NCI-H1417 treated with DMSO at 0.1 percent for 48 hours (cell line): ENCODE measurements at places on chromosomes 6 and 20.

GRCh38 chr6:11648889-11649288 lies 111.3 kb downstream of the TMEM170B start:
- no peak for DNase-seq

- no peak for DNase-seq
These were observed 258.1 kb upstream of the EPHA7 start for GRCh38 chr6:93677264-93677965.

- no peak for DNase-seq
These were observed 193.2 kb upstream of the VGLL2 start for GRCh38 chr6:117072134-117072533.

DNA sequence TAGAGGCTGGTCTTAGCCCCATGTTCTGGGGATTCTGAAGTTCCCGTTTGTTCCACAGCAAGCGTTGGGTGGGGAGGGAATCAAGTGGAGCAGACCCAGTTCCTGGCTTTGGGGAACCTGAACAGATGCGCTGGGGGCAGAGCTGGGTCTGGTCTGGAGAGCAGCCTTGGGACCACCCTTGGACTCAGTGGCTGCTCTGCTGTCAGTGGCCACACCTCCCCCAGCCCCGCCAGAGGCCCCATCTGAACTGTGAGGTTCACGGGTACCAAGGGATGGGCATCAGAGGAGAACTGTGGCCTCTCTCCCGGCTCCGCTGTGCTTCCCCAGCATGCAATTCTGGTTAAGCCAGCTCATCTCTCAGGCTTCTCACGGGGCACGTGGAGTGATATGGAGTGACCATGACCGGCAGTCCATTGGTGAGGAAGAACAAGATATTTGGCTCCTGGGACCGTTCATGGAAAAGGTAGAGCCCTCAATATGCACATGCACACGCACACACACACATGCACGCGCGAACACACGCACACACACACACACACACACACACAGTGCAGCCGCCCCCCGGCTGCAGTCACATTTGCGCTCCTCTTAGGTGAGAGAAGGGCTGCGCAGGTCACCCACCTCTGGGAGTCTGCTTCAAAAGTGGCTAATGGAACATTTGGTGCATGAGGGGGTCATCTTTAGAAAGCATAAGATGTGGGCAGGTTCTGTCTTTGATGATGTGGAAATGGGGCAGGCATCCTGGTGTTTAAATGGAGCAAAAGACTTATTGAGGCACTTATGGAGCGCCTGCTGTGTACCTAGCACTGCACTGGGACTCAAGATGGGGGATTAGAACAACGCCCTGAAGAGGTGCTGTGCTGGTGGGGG lies 6.0 kb downstream of the DLGAP4 start:
- no peak for DNase-seq

GRCh38 chr6:16657768-16658167 lies 103.5 kb downstream of the ATXN1 start:
- DNase-seq = no peak

DNA sequence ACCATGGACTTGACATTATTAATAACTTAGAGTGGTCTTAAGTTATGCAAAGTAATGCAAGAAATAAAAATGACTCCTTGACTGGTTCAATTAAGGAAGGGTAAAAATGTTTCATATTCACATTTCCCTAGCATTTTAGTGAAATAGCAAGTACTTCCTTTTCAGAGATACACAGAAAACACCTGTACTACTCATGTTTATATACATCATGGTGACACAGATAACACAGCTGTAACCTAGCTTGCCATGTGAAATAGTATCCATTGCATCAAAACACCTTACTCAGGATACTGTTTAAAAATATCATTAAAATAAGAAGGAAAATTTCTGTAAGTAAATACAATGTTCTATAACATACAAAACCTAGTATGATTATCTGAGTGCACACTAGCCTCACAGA lies 102.4 kb downstream of the AHI1 start:
- DNase-seq = no peak

DNA sequence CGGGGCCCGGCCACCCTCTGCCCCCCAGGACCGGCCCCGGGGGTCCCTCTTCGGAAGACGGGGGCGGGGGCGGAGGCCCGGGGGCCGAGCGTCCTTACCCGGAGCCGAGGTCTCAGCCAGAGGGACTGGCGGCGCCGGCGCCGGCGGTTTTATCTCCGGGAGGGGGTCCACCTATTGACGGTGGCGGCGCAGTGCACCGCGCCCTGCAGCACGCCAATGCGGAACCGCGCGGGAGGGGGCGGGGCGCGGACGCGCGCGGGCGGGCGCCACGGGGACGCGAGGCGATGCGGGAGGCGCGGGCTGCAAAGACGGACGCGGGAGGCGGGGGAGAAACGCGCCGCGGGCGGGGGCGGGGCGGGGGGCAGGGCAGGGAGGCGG lies at the start of gene EEF1A2:
TSS of gene EEF1A2 (minus strand) at position 124 of the 378 bp plus-strand sequence. CDS start 1,320 bp downstream, outside the sequence.
- DNase-seq = no peak

DNA sequence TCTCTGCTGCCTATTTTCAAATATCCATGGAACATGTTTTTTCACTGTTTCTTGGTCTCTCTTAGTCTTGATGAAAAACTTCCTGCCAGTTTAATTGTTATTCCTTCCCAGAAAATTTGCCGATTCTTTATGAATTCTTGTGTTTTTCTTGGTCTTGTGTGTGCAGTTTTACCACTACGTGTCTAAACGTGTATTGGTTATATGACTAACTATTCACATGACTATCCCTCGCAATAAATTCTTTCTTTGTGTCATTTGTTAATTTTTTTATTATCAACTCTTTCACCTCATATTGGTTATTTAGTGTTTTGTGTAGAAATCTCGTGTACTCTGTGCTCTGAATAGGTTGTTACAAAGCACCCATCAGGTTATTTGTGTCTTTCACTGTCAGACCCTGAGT lies 315.4 kb downstream of the HAO1 start:
- no peak for DNase-seq

DNA sequence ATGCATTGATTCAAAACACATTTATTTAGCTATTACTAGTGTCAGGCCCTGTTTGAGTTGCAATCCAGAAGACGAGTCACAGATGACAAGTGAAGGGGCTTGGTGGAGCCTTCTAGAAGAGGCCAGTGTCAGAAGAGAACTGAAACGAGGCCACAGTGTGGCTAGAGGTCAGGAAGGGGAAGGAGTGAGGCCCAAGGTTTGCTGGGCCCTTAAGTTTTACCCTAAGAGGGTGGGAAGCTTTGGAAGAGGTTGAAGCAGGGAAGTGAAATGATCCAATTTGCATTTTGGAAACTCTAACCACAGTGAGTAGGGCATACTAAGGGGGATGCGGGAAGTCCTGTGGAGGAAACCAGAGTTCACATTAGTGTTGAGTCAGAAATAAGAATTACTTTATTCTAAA lies 25.0 kb downstream of the TTK start:
- no peak for DNase-seq

DNA sequence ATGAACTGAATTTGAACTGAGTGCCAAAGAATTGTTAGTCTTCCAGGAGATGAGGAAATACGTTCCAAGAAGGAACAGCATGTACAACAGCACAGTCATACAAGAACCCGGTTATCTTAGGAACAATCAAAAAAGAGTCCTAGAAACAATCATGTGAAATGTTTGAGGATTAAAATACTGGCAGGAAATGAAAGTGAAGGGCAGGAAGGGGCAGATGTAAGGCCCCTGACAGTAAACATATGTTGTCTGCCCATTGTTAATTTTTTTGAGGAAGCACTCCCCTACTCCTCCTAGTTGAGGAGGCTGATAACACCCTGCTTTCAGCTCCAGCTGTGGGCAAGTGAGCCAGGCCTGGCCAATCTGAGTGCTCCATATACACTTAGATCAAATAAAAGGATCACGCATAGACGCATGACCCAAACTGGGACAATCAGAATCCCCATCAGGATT lies 220.9 kb downstream of the HACE1 start:
- no peak for DNase-seq

- DNase-seq = no peak
These were observed 88.8 kb downstream of the MAP3K4 start for GRCh38 chr6:161080263-161080970.

DNA sequence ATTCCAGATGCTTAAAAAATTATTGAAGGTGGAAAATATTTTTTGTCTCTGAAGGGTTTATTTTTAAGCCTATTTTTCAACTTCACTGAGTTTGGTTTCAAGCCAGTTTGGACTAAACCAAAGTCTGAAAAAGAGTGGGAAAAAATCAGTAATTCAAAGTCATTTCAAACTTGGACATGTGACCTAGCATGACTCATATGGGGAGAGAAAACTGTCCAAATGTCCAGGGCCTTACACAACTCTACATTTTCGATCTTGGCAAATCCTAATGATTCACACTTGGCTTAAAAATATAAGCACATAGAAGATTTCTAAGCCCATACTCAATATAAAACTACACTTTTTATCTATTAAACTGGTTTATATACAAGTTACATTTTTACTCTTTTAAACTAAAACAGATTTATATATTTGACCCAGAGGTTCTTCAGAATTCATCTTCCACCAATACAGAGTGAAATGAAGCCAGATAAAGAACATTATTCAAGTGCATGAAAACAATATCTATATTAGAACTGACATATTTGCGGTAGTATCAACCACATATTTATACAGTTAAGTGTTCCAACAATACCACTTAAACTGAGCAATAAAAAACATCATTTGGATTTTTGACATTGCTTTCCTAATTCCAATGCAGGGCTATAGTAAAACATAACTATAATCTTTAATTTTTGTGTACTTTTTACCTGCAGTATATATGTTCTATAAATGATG lies 110.3 kb upstream of the TCF21 start:
- DNase-seq = no peak

GRCh38 chr6:34953061-34954025 lies 64.3 kb downstream of the ANKS1A start:
- DNase-seq = peak; percentile 27

DNA sequence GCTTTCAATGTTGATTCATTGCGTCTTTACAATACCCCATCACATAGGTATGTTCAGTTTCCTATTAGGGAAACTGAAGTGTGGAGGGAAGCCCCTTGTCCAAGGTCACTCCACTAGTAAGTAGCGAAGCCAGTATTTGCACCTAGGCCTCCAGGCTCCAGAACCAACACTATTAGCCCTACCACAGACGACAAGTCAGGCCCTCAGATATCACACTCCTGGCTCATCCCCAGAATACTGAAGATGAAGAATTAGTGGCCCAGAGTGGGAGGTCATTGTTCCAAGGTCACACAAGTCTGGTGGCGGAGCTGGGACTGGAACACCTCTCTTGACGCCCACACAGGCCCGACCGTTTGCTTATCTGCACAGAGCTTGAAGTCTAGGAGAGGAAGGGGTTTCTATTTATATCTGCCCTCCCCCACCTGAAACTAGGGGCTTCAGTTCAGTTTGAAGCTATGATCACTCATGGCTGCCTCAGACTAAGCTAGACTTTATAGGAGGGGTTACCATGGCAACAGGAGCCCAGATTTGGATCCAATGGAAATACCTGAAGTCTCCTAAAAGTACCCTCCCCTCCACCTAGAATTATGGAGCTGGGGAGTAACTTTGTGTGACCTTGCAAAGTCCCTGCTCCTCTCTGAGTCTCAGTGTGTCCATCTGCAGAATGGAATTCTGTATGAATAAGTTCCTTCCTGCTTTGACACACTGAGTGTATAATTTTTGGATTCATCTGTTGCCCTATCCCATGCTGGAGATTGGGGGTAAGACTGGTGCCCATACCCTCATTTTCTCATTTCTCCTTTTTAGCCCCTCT lies 2.2 kb downstream of the SNTA1 start:
- DNase-seq = no peak

DNA sequence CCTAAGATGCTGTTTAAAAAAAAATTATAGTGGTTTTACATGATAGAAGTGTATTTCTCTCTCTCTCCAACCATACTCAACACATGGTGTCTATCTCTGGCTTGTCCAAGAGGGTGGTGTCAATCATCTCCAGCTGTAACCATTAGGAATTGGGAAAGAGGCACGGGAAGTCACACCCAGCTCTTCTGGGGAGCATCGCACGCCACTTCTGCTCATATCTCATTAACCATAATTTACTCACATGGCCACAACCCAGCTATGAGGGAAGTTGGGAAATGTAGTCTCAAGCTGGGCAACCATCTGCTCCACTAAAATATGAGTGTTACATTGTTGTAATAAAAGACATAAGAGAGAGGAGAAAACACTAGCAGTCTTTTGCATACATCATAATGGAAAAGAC lies 30.4 kb upstream of the TSHZ2 start:
- no peak for DNase-seq

DNA sequence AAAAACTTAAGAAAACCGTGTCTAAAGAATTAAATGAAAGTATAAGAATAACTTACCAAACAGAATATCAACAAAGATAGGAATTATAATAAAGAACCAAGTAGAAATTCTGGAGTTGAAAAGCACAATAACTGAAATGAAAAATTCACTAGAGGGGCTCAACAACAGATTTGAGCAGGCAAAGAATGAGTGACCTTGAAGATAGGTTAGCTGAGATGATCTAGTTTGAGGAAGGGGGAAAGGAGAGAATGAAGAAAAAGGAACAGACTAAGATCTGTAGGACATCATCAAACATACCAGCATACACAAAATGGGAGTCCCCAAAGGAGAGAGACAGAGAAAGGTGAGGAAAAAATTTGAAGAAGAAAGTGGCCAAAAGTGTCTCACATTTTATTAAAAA lies 37.7 kb upstream of the TULP1 start:
- no peak for DNase-seq

DNA sequence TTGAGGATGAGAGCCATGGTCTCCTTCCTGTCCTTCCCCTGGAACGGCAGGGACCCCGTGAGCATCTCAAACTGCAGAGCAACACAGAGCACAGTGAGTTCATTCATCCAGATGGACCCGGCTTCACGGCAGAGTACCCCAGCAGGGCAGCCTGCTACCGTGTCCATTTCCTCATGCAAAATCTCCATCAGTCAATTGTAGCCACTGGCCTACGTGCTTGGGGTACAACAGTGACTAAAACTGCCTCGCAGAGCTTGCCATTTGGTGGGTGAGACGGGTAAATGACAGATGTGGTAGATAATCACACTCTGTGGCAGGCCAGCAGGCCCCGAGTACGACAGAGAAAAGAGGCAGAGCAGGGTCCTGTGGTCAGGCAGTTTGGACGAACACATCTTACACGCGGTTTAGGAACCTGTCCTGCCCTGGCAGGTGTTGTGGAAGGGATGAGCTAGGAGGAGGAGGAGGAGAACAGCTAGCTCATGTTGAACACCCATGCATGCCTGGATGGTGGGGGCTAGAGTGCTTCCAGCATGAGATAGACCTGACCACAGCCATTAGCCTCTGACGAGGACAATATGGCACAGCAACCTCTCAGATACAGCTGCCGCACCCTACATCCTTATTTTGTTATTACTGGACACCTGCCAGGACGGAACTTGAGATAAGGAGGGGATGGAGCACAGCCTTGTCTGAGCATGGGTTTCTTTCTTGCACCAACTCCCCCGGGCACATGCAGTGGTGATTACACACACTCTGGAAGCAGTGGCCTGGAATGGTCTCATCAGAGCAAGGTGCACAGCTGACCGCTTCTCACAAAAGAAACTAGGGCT lies 95.6 kb downstream of the RAMACL start:
- no peak for DNase-seq
